ENCODE measurements at places on chromosomes 4 and X. TPM values are rescaled to one million over a fixed set of nuclear protein-coding genes. Genes with fewer than 3 reads are reported as not detected.

Gene H2BW1
- not detected for total RNA-seq

Gene ADH7
- total RNA-seq = not detected

Gene HPGD
- 81.0 TPM for total RNA-seq

Gene TRMT2B
- total RNA-seq = 16.2 TPM
